Activated CD4-positive, CD25-positive, alpha-beta regulatory T cell treated with anti-CD3 and anti-CD28 coated beads, Interleukin-2, amount 50 U/mL, for 72 hours (primary cell): ENCODE measurements at places on chromosomes 1 and 21.

DNA sequence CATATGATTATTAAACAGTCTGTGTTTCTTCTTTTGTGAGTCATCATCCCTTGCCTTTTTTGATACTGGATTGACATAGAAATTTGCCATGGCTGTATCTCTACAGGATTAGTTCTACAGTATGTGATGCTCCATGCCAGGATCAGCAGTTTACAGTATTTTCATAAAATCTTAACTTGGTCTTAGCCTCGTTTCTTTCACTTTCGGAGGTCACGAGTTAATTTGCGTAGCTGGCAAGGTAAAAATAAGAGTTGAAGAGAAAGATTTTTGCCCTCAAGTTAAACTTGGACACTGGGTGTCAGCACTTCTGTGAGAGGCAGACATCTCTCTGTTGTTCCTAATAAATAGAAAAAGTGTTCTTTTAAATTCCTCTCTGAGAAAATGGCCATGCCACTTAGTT lies 79.1 kb downstream of the CACNA1E start:
- no peak for DNase-seq

DNA sequence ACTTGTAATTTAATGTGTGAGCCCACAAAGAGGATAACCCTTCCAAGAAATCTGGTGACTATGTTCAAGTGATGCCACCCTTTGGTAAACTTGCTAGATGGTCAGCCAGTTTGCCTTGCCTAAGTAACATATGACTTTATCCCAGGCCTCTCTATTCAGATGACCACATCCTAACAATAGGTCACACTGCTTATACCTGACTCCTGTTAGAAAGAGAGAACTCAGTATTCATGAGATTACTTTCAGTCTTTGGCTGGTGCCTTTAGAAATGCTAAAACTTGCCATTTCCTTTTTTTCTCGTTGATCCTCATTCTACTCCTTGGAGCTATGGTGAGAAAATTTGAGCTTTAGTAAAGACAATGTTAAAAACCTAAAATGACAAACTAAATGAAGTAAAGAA lies 28.5 kb upstream of the SERBP1 start:
- DNase-seq: no peak

DNA sequence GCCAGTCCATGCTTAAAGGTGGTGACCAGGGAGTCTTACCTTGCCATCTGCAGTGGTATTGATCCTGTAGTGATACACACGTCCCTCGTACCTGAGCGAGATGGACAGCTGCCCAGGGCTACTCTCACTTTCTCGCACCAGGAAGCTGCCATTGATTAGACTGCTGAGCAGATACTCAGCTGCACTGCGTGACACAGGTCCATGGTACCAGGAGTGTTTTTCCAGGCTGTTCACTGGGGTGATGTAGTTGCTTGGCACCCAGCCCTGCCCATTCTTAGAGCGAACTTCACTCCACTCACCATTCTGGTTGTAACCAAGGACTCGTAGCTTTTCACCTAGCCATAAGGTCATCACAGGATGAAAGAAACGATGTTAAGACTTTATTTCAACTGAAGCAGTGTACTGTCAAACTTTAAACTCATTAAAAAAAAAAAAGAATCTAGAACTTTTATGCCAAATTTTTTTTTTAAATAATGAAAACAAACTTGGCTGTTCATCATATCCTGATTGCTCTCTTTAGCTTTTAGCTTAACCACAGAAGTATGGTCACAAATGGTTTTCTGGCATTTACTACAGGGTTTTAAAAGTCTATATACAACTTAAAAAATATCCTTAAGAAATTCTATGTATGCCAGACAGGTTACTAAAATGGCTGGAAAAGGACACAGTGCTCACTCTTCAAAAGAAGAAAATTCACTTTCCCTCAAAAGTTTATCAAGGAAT lies 44.6 kb downstream of the TOR3A start:
- DNase-seq: no peak

DNA sequence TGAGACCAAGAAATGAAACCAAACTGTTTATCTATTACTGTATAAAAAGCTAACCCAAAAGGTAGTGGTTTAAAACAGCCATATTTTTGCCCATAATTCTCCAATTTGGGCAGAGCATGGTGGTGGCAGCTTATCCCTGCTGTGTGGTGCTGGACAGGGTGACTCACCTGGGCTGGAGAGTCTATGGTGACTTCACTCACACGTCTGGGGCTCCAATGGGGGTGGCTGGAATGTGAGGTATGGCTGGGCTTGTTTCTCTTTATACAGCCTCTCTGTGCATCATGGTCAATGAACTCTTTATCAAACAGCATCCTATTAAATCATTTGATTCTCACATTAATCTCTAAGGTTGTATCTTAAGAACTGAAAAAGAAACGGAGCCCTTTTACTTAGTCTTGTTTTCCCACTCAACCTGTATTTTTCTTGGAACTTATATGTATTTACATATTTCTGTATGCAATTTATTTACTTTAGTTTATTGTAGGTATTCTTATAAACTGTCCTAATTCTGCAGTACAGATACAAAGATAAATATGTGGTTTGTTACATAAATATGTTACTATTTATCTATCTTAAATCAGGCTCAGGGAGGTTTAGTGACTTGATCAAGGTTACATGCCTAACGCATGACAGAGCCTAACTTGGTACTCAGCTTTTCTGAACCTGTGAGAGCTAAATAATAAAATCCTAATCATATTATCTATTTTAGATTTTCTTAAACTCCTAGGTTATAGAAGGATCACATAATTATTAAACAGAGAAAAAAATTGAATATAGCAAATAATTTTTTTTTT lies 37.5 kb upstream of the WLS start:
- DNase-seq: no peak

DNA sequence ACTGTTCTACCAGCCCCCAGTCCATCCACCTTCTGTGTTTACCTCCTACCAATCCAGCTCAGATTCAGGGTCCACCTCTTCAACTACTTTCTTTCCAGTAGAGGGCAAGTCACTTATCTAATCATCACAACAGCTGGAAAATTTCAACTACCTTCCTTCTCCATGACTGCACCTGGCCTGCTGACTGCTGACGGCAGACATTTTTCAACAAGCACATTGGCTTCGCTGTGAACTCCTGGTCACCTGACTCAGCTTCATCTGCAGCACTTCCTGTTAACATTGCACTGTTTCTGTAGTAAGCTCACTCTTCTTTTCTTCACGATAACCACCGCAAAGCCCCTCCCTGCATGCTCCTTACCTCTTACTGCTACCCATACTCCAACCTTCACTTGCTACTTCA lies 405.7 kb downstream of the NTNG1 start:
- DNase-seq: no peak
